ENCODE measurements at places on chromosomes 5 and 9.

DNA sequence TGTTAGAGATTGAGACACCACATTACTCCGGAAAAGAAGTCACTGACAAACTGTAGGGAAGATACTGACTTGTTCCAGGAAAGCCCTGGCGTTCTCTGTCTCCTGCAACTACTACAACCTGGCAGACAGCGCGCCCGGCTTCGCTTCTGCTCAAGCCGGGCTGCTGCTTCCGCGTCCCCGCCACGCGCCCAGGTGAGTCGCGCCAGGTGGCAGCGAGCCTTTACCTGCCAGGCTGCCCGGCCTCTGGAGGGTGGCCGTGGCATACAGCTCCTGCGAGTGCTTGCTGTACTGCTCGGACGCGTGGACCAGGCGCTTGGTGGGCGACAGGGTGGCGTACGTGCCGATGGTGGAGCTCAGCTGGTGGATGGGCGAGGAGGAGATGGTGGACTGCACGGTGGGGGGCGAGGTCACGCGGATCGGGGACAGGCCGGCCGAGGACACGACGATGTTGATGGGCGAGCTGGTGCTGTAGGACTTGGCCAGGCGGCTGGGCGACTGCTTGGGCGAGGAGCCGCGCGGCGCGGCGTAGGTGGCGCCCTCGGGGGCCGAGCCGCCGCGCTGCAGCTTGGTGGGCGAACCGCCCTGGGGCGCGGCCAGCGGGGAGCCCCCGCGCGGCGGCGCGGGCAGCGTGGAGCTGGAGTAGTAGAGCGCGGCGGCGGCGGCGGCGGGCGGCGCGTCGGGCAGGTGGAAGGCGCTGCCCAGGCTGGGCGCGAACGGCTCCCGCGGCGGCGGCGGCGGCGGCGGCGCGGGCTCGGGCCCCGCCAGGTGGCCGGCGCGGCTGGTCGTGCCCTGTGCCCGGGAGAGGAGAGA is 519.6 kb downstream of the CTNND2 start:
- DNase-seq: no peak

GRCh38 chr5:140262221-140262620 is 40.7 kb downstream of the PFDN1 start:
- DNase-seq: no peak

DNA sequence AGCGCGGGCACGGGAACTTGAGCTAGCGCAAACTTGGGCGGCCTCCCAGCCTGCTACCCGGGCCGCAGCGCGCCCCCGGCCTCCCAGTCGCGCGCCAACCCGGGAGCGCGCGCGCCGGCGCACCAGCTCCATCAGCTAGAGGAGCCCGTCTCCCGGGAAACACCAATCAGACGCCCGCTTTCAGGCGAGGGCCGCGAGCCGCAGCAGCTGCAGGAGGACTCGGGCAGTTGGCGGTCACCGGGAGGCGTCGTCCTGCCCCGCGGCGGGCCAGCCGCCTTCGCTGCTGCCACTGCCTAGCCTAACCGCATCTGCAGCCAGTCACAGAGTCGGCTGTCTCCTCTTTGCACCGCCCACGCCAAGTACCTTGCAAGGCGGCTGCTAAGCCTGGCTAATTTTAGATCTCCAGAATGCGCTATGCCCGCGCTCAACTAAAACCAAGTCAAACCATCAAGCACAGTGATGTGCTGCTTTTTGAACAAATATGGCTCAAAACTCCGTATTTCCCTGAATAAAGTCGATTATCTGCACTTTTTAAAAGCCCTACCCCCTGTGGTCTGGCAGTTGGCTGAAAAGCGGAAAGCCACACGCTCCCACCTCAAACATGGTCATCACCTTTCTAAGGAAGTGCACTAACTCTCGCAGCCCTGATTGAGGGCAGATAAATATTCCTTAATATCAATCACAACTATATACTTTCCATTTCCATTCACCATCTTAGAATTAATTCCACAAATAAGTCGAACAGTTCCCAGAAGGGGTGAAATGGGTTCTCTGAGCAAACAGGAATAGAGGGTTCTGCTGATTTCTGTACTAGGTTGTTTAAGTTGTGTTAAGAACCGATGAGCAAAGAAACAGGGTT is 221.8 kb downstream of the MEF2C start:
- no peak for DNase-seq

DNA sequence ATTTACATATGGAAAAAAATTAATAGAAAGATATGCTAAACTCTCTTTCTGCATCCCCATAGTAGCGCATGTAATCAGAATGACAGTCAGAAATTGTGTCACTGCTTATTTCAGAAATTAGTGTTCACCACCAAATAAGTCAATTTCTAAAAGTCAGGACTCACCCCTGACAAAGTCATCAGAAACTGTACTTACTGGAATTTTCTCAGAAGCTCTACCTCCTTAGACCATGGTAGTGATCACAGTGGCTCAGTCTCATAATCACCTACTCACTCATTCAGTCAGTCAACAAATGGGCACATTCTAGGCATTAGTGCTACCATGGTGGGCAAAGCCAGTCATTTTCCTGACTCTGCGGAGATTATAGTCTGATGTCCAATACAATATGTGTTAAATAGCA is 22.0 kb downstream of the THBS4 start:
- DNase-seq: no peak

- DNase-seq: no peak
These were observed 7.8 kb downstream of the FOXI1 start for GRCh38 chr5:170113522-170113900.

DNA sequence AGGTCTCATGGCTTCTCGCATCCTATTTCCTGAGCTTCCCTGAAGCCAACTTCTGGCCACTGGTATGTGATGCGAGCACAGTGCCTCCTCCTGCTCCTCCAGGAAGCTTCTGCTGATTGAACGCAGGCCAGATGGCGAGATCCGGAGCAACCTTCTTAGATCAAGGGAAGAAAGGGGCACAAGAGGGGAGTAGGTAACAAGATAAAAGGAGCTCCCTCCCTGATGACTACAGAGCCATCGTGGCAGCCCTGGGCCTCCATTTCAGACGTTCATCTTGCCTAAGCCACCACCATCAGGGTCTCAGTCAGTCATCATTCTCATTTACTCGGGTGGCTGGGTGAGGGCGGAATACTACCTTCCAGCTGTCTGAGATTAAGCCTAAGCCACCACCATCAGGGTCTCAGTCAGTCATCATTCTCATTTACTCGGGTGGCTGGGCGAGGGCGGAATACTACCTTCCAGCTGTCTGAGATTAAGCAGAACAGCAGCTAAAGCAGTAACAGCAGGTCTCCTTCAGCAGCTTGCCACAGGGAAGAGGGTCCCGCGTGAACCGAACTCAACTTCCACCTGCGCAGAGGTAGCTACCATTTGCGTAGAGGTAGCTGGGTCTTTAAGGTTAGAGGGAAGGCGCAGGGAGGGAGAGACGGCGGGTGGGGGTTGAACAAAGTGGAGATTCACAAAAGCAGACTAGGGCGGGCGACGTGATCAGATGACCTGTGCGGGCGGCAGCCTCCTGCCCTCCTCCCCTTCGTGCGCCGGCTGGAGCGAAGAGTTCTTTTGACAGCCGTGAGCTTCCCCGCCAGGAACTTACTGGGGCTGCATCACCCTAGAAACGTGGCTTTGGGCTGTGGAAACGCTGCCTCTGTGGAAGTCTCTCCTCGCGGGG is 27.9 kb upstream of the MGAT1 start:
- DNase-seq: peak; percentile 57

- DNase-seq: no peak
These were observed 54.4 kb downstream of the CMYA5 start for GRCh38 chr5:79743846-79744605.

- DNase-seq: no peak
These were observed 87.4 kb downstream of the CAMSAP1 start for GRCh38 chr9:135819905-135820304.

DNA sequence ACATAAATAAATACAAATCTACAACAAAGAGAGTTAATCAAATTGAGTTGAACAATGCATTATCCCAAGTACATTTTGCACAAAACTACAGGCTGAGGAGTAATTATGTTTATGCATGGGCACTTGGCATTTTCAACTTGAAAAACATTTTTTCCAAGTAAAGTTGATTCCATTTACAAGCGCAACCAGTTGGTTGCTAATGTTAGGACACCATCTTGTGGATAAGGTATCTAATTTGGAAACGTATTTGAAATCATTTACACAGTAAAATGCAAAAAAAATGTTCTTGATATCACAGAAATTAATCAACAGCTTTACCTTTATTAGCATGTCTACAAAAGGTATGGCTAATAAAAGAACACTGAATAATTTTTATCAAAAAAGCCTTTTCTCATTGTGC is 18.8 kb downstream of the FTMT start:
- DNase-seq: no peak

DNA sequence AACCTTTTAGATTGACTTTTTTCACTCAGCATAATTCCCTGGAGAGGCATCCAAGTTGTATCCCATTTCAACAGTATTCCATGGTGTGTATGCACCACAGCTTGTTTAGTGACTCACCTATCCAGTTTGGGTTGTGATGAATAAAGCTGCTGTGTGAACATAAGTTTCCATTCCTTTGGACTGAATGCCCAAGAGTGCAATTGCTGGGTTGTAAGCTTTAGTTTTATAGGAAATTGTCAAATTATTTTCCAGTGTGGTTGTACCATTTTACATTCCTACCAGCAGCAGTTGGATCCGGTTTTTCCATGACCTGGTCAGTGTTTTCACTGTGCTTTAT is 60.9 kb upstream of the TMED7 start:
- DNase-seq: no peak

- no peak for DNase-seq
These were observed 10.9 kb upstream of the MOB3B start for GRCh38 chr9:27540502-27540901.

DNA sequence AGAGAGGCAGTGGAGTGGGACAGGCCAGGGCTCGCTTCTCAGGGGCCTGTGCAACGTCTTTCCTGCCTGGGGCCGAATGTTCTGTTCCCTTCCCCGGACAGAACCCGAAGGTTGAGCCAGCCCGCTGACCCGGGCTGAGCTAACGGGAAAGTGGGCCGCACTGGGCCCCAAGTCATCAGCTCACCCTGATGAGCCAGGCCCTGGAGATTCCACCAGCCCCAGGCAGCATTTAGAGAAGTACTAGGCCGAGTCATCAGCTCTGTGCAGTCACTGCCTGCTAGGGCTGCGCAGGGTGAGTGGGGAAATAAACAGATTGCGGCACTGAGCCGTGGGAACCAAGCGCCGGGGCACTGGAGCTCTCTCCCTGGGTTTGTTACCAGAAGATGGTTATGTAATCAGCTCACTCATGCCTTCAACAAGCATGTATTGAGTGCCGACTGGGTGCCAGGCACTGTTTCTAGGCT is 29.1 kb upstream of the DUSP1 start:
- no peak for DNase-seq

DNA sequence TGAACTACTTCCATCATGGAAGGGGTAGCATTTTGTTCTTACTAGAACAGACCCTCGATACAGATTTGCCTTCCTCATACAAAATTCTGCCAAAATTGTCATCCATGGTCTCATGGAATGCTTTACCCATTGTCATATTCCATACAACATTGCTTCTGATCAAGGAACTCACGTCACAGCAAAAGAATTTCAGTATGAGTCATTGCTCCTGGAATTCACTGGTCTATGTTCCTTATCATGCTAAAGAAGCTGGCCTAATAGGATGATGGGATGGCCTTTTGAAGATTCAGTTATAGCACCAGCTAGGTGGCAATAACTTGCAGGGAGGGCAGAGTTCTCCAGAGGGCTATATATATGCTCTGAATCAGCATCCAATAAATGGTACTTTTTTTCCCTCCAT is 18.2 kb upstream of the FNIP1 start:
- DNase-seq: no peak

DNA sequence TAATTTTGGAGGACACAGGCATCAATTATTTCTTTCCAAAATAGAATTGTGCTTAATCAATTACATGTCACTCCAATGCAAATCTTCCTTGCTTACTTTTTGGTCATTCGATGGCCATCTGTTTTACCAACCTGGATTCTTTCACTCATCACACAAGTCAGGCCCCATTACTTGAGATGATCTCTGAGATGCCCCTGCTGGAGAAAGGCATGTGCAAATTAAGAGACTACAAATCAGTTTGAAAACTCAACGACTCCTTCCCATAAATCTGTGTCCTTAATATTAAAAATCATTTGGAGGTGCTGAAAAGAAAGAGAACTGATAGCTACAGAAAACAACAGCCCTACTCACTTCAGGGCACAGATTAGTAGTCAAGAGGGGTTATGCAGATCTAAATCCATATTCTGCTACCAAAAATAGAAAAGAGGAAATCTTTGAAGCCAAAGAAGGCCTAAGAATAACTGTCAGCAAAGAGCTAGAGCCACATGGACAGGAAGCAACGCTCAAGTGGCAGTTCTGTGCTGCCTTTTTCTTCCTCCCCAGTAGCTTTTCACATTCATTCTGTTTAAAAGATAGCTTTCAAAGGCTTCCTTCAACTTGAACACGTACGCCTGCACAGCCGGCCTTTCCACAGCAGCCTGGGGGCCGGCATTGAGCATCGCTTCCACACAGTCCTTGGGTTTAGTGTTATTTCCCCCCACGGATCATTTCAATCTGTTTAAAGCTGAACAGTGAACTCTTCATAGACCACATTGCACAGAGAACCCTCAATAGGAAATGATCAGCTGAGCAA is 79.3 kb upstream of the MAP3K1 start:
- no peak for DNase-seq

GRCh38 chr5:95915999-95916686 is 45.5 kb downstream of the ELL2 start:
- DNase-seq: no peak

GRCh38 chr9:8857926-8858595 is 1058.5 kb upstream of the DMAC1 start:
- DNase-seq: no peak

GRCh38 chr5:120446068-120446492 is 18.0 kb upstream of the PRR16 start:
- DNase-seq: no peak

DNA sequence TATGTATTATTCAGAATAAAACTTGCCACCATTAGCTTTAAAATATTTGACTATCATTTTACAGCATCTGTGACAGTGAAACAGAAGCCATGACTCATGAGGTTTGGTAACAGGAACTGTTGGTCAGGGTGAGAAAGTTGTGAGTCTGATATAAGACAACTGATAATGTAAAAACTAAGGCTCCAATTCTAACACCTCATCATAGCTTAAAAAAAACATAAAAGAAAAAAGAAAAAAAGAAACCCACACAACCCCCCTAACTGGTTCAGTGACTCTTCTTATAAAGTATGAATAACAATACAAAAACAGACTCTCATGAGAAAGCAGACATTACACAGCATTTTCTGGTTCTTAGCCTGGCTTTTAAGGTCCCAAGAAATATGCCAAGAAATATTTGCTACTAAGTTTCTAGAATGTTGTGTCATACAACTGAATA is 85.8 kb downstream of the MRPS27 start:
- DNase-seq: no peak

DNA sequence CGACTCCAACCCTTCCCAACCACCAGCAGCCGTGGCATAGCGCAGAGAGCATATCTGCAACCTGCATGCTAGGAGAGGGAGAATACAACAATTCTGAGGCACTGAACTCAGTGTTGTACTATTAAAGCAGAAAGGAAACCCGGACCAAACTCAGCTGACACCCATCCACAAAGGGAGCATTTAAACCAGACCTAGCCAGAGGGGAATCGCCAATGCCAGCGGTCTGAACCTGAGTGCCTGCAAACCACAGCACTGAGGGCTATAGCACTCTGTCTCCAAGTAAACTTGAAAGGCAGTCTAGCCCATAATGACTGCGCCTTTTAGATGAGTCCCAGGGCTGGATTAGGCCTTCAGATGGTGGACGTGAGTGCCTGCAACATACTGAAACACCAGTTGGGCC is 494.4 kb upstream of the PTPRD start:
- DNase-seq: no peak

- no peak for DNase-seq
These were observed 1.4 kb downstream of the SNX18 start for GRCh38 chr5:54518818-54519508.

- DNase-seq: no peak
These were observed 515.8 kb upstream of the ARRDC3 start for GRCh38 chr5:91898898-91899297.

GRCh38 chr9:33272061-33272460 is 7.2 kb downstream of the CHMP5 start:
- no peak for DNase-seq

All from stimulated activated CD4-positive, alpha-beta T cell treated with anti-CD3 and anti-CD28 coated beads, Interleukin-1b, Interleukin-23, amount 100 ng/mL, for 24 hours (primary cell).